IPS-NIHi11 (cell line): ENCODE measurements at places on chromosomes 5 and 9.
A peak's percentile ranks its signal among the peaks of the same experiment; 100 is the strongest.

DNA sequence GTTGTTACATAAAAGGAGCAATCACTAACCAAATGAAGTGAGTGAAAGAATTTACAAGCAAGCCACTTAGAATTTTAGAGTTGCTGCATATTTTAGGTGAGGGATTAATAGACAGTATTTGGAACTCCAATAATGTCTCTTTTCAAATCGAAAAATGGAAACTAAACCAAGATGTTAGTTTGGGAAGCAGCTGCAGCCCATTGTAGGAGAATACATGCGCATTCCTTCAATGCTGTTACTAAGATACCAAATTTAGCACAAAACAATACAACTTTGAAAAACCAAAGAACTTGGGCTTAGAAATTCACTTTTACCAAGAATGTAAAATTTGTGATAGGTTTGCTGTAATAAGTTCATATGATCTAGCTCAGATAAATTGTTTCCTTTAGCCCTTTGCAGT lies 411.8 kb upstream of the CDH6 start:
- no peak for DNase-seq

DNA sequence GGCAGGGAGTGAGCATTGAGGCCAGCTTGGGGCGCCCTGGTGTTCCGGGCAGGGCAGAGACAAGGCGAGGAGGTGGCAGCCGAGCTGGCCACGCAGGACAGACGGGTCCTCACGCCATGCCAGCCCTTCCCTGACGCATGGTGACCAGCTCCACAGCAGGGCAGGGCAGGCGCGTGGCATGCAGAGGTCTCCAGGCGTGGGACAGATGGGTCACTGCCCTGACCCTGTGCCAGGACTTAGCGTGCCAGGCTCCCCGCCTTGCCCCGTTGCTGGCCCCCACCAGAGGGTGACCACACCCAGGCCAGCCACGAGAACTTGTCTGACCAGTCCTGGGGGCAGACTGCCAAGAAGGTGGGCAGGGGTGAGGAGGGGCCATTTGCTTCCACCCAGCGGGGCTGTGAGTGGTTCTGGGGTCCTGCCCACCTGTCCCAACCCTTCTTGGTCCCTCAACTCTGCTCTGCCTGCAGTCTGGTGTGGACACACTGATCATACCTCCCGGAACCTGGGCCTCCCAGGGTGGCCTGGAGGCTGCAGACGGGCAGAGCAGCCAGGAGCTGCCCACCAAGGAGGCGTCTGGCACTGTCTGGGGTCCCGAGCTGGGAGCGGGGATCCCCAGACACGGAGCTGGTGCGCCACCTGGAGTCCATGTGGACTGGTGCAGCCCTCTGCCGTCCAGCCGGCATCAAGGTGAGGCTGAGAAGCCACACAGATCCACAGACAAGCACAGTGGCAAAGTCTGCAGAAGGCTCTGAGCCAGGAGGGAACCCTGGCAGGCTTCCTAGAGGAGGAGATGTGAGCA lies at the start of gene RNF224:
Gene RNF224 (plus strand): TSS at position 449 of the 799 bp plus-strand sequence. CDS start 834 bp downstream, outside the sequence.
- DNase-seq: peak; percentile 78

GRCh38 chr5:159240301-159240870 lies 22.7 kb upstream of the UBLCP1 start:
- DNase-seq: no peak

DNA sequence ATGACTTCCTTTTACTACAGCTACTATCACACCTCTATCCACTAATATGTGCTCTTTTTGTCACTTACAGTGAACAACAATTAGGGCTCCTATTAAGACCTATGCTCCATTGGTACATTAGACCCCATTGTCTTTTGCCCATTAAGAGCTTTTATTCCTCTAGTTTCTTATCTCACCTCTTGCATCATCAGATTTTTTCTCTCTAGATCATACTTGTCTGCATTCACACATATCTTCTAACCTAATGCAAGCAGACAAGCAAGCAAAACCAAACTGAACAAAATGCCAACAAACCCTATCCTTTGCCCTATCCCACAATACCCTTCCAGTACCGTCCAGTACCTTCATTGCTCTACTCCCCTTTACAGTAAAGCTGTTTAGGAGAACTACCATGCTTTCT lies 10.1 kb upstream of the RBM27 start:
- DNase-seq: no peak

GRCh38 chr9:34035656-34036055 lies 13.0 kb downstream of the UBAP2 start:
- no peak for DNase-seq

DNA sequence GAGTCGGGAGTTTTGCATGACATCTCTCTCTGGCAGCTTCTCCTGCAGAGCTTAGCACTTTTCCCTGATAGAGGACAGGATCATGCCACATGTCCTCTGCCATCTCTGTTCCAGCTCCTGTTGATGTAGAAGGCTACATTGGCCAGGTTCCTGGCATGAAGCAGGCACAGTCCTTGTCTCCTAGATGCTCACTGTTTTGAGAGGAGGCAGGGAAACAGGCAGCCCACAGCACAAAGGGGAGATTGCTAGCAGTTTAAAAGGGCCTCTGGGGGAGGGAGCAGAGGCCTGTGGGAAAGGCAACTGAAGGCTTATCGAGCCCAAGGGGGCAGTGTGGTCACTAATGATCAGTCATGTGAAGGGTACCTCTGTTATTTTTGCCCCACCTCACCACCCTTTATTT lies 10.7 kb downstream of the ARHGAP26 start:
- no peak for DNase-seq

GRCh38 chr9:81391457-81391825 lies 297.9 kb downstream of the TLE1 start:
- no peak for DNase-seq

GRCh38 chr5:171055875-171056454 lies 194.1 kb downstream of the RANBP17 start:
- DNase-seq: no peak

- DNase-seq: no peak
These were observed 136.8 kb downstream of the FRMD3 start for GRCh38 chr9:83401328-83401900.

DNA sequence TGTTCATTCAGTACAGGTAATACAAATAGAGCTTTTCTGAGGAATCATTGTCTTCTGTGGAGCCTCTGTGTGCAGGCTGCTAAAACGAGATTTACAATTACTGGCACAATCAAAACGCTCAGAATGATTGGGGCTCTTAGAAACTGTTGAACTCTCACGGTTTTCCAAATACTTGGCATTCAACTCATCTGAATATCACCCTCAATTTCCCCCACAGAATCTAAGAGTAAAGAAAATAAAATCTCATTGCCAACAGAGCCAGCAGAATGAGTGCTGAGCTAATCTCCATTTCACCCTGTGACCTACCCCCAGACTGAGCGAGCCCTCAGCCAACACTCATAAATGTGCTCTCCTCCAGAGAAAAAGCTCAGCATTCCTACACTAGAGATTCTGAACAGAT lies 35.3 kb upstream of the TMED7 start:
- no peak for DNase-seq

DNA sequence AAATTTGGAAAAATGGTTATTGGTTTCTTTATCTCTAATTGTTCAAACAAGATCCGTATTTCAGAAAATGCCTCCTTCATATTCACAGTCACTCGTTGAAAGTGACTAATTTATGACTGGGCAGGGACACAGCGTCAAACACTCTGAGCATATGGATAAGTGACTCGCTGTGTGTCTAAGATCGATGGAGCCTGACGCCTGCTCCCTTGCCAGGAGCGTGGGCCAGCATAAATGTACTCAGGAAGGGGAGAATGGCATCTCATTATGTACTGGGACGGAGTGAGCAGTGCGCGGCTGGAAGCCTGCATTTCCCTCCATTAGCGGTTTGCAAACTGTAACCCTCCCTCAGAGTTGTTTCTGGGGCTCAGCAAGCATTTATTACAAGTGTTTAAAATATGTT lies 79.8 kb upstream of the CAST start:
- DNase-seq: peak; percentile 36

- DNase-seq: no peak
These were observed 24.6 kb upstream of the GLIS3 start for GRCh38 chr9:4324513-4324912.

DNA sequence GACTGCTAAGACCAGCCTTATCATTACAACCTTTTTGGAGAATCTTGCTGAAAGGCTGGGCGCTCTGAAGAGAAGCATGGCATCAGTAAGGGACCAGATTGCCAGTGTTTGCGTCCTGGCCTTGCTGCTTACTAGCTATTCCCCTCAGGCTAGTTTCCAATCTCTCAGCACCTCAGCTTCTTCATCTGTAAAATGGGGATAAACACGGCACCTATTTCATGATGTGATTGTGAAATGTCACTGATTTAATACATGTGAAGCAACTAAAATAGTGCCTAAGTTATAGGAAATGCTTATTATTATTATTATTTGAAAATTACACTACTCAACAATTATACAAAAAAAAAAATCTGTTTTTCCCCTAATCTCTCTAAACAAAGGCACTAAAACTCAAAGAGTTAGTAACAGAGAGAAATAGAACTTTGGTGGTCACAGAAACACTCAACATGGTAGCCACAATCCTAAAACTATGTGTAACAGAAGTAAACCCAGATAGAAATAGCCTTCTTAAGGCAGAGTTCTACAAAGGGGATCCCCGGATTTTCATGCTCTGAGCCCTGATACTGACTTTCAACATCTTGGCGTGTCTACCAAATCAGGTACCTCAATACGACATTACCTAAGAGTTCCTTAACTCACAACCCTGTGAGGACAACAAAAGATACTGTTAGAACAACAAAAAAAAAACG lies 62.0 kb downstream of the ENC1 start:
- no peak for DNase-seq

DNA sequence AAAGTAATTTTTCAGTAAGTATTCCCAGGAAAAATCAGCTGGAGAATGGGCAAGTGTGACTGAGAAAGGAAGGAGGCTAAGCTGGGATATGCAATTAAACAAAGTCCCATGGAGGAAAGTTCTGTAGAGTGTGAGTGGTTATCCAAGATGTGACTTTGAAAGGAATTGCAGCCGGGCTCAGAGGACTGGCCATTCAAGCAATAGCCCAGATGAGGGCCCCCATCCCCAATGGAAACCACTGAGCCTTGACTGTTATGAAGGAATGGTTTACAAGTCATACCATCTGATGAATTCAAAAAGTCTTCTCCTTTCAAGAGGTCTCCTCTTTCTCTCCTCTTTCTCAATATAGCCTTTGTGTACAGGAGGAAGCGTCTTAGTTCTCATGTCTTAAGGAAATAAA lies 6.5 kb downstream of the LVRN start:
- no peak for DNase-seq

DNA sequence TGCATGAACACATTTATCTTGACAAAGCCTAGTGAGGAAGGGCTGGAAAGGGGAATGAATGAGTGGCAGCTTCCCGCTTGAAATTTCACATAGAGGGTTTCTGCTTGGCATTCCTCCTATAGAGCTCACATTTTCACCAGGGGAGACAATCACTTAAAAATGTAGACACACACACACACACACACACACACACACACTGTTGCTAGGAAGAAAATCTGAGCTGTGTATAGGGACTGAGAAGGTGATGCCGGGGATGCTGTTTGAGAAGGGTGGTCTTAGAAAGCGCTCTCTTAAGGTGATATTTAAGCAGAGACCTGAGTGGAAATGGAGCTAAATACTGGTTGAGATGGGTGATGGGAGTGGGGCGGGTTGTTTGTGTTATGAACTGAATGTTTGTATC lies 70.4 kb downstream of the LRRC70 start:
- DNase-seq: no peak

DNA sequence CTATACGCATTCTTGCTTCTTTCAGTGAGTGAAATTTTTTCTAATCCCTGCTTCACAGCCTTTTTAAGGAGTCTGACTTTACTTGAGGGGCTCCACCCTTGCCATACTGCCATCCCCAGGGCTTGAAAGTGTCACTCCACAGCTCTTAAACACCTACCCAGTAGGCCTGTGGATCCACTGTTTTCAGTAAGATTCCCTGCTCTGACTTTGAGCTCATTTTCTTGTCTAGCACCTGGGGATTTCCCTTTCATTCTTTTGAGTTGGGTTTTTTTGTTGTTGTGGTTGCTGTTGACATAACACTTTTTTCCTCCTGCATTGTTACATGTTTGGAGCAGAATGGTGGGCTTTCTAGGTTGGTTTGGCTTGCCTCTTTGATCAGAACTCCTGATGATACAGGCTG lies 23.6 kb downstream of the SREK1IP1 start:
- DNase-seq: peak; percentile 16

- no peak for DNase-seq
These were observed 13.5 kb upstream of the GNA14 start for GRCh38 chr9:77661566-77662085.

GRCh38 chr9:131891598-131891997 lies 151.7 kb upstream of the RAPGEF1 start:
- DNase-seq: no peak

- DNase-seq: no peak
These were observed 1.8 kb downstream of the TIFAB start for GRCh38 chr5:135450336-135450735.

GRCh38 chr9:110058304-110058953 lies 149.5 kb downstream of the C9orf152 start:
- peak; percentile 69 for DNase-seq

- no peak for DNase-seq
These were observed 639 bp upstream of the RASA1 start for GRCh38 chr5:87266914-87267573.

DNA sequence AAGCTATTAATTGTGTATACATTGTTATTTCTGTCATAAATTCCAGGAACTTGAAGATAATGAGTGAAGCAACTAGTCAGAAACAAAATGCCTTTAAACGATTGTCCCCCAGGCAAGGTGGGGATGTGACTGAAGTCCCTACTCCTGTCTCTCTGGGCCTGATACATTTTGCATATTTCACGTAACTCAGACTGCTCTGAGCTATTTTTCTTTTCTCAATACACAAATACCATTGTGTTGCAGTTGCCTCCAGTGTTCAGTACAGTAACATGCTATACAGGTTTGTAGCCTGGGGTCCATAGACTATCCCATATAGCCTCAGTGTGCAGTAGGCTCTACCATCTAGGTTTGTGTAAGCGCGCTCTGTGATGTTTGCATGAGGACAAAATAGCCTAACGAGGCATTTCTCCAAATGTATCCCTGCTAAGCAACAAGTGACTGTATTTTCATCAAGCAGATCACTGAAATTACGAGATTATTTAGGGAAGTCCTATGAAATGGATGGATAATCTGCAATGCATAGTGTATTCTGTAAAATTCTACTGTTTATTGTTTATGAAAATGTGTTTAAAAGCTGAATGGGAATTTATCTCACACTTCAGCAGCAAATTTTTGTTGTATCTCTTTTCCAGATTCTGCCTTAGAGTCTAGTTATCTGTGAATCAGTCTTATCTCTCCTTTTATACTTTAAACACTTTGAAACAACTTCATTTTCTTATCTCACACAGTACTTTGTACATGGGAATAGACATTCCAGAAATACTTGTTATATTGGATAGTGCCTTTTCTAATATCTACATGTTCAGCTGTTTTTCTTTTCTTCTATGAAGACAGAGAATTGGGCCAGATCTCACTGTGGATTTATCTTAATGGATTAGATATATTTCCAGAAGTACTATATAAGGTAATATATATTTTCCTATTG lies 150.5 kb downstream of the CD180 start:
- no peak for DNase-seq

- DNase-seq: peak; percentile 33
These were observed 49.6 kb upstream of the ADRB2 start for GRCh38 chr5:148776780-148777179.

DNA sequence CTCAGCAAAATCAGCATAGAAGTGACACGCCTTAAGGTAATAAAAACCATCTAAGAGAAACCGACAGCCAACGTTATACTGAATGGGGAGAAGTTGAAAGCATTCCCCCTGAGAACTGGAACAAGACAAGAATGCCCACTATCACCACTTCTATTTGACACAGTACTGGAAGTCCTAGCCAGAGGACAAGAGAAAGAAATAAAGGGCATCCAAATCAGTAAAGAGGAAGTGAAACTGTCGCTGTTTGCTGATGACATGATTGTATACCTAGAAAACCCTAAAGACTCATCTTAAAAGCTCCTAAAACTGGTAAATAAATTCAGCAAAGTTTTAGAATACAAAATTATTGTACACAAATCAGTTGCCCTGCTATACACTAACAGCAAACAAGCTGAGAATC lies 393.3 kb downstream of the KIF4B start:
- DNase-seq: no peak
